ENCODE measurements at places on chromosomes 3 and 15.

DNA sequence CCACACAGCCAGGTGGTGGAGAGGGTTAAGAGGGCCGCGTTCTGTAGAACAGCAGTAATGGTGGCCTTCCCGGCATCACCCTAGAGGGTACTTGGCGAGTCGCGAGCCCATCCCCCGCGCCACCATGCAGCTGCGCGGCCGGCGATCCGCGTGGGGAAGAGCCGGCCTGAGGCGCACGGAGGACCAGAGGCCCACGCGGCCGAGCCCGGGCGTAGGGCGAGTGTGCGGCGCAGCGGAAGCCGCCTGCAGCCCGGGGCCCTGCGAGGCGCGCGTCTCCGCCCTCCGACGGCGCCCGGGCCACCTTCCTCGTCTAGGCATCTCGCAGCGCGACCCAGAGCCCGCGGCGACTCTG is 423 bp downstream of the TKT start:
- DNase-seq, result peak; percentile 21

DNA sequence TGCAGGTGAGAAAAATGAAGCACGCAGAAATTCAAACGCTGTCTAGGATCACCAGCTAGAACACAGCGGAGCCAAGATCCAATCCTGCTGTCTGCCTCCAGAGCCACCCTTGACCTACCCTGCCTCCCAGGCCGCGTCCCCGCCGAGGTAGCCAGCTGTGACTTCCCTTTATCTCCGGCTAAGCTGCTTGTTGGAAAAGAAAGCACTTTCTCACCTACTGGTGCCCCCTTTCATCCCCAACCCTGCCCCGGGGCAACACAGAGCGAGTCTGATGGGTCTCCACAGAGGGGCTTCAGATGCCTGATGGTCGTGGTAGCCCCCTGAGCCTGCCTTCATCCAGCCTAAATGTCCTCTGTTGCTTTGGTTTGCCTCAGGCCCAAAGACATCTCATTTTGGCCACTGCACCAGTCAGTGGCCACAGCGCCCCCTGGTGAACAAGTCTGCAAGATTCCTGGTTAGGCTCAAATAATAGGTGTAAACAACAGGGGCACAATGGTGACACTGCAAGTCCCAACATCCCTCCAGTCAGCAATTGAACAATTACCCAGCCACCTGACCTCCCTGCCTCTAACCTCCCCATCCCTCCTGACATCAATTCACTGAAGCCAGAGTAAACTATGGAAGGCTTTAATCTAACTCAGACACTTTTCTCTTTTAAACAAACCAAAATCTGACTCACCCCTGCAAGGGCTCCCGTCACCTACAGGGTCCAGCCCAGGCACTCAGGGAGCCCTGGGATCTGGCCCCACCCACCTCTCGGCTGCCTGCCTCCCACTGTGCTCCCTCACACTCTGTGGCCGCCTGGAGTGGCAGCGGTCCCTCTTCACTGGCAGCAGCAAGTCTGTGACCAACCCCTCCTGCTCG is 27.3 kb upstream of the BCL2L10 start:
- peak; percentile 14 for DNase-seq

DNA sequence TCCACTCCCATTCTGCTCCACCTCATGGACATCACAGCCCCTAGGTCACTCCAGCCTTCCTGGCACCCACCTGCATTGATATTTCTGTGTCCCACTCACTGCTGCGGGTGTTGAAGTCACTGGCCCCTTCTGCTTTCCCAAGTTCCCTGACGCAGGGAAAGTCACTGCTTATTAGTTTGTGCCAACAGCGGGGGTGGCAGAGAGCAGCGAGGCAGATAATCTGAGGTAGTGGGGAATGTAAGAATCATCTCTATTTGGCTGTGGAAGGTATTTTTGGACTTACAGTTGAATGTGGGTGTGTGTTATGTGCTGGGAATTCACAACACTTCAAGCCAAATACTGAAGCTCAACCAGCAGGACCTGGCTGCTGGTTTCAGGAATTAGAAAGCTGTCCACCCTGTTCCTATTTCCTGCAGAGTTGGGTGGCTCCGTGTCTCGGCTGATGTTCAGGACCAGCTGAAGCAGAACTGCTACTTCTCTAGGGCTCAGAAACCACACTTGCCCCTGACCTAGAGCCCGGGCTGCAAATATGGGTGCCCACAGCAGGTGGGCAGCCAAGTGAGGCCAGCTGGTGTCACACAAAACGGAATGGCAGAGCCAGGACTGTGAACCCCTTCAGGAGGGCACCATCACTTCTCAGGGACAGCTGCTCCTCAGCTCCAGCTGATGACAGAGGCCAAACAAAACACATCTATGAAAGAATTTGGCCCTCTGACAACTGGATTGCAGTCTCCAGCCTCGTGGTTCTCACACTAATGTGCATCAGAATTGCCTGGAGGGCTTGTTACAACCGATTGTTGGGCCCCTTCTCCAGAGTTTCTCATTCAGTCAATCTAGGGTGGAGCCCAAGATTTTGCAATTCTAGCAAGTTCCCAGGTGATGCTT is 57.7 kb downstream of the SEMA5B start:
- no peak for DNase-seq

GRCh38 chr3:129378949-129379348 is 49.5 kb downstream of the EFCAB12 start:
- no peak for DNase-seq

- DNase-seq, result no peak
Measured at GRCh38 chr15:95446854-95447253, 883.6 kb upstream of the NR2F2 start.

DNA sequence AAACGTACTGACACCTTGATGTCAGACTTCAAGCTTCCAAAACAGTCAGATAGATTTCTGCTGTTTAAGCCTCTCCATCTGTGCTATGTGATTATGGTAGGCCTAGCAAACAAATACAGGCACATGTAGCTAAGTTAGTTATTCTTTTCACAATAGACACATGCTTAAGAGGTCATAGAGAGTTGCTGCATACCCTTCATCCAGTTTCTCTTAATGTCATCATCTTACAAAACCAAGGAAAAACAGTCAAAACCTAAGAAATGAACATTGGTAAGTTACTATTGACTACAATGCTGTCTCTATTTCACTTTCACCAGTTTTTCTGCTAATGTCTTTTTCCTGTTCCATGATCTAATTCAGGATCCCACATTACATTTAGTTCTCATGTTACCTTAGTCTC is 946.8 kb downstream of the TUSC7 start:
- no peak for DNase-seq

- DNase-seq, result no peak
Measured at GRCh38 chr3:130671545-130672312, 74.9 kb downstream of the PIK3R4 start.

GRCh38 chr3:150146991-150147761 is 176.5 kb upstream of the PFN2 start:
- DNase-seq, result no peak

DNA sequence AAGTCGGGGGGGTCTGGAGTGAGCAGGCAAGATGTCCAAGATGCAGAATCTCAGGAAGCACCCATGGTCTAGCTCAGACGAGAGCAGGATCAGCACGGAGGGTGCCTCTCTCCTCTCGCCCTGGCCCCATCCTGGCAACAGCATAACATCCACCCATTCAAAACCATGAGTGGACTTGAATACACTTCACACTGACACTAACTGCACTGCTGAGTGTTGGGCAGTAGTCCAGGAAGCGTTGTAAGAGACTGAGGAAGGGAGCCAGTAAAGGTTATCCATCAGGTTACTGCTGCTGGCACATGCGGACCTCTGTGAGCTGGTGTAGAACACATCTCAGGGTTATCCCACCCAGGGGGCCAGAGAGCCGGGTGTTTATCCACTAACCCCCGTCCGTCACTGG is 131.0 kb upstream of the TOPAZ1 start:
- no peak for DNase-seq

DNA sequence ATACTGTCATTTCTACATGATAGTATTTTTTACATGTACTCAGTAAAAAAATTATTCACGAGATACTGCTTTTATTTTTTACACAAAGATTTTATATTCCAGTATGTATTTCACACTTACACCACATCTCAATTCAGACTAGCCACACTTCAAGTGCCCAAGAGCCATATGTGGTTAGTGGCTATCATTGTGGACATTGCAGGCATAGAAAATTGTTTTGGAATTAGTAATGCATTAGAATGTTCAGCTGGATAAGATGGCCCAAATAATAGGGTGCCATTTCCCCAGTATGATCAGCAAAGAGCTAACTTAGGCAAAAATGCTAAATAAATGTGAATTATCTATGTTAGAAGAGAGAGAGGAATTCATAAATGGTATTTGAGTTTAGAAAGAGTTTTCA is 203.8 kb upstream of the MCTP2 start:
- DNase-seq, result no peak

DNA sequence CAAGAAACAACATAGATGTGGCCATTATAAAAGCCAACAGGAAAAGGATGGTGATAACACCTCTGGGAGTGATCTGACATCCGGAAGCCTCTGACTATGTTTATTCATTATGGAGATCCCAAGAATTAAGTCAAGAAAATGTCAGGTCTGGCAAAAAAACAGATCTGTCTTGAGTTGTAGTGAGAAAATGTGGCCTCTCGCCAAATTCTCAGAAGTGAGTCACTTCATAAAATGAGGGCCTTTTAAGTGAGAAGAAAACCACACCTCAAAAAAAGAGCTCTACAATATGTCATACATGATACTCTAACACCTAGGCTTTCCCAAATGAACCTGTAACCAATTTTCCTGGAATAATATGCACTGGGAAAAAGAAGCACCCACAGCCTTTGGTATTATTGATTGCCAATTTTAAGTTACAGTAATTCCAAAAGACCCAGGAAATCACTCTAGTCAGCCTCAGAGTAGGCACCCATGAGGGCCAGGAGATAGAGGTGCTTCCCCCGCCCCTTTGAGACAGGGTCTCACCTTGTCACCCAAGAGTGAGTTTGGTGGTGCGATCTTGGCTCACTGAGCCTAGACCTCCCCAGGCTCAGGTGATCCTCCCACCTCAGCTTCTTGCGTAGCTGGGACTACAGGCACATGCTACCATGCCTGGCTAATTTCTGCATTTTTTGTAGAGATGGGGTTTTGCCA is 38.0 kb downstream of the CCR3 start:
- no peak for DNase-seq

GRCh38 chr3:150958683-150959082 is 13.8 kb downstream of the CLRN1 start:
- no peak for DNase-seq

DNA sequence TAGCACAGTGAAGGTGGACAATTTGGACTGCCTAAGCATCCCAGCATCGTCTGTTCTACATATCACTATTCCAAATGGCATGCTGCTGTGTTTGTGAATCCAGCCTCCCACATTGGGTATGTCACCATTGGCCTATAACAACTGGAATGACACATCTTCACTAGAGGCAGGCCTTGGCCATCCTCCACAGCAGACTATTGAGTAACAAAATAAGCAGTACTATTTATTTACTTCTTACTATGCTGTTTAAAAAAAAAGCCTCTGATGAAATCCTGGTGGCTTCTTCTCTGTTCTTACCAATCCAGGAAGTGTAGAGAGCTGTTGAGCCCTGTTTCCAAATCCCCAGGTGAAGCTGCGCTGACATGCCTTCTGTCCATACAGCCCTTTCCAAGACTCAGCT is 30.6 kb upstream of the CERS3 start:
- no peak for DNase-seq

GRCh38 chr3:75254685-75255084 is 409.4 kb upstream of the FRG2C start:
- DNase-seq, result no peak

DNA sequence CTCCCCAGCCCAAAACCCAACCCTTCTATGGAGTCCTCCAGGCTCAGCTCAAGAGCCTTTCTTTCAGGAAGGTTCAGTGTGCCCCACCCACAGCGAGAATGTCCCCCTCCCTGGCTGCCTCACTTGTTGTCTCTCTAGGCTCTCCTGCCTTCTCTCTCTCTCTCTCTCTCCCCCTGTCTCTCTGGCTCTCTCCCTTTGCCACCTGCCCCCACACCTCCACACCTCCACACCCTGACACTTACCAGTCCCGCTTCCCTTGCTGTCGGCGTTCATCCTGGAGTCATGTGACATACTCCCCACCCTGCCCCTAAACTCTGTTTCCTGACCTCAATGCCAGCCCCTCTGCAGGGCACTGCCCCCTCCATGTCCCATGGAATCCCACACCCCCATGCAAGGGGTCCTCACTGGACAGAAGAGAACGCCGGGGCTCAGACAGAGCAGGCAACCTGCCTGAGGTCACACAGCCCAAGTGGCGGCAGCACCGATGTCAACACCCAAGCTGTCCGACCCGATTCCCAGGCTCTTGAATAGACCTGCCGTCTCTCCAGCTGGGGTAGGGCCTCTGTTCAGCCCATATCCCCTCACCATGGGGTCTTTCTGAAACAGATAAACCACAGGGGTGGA is 28.5 kb upstream of the SLC6A6 start:
- DNase-seq, result no peak

GRCh38 chr15:69604072-69604411 is 151.4 kb downstream of the RPLP1 start:
- no peak for DNase-seq

DNA sequence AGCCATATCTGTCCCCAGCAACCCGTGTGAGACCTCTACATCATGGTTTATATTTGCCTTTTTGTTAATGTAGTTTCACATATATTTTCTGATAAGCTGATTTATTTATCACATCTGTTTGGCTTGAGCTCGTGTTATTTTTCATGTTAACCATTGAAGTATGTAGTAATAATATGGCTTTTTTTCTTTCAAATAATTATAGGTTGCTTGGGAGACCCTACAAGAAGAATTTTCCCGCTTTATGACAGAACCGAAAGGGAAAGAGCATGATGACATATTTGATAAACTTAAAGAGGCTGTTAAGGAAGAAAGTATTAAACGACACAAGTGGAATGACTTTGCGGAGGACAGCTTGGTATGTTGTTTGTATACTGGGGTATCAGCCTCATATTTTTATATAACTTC is 63.9 kb downstream of the OPA1 start:
- DNase-seq, result no peak

DNA sequence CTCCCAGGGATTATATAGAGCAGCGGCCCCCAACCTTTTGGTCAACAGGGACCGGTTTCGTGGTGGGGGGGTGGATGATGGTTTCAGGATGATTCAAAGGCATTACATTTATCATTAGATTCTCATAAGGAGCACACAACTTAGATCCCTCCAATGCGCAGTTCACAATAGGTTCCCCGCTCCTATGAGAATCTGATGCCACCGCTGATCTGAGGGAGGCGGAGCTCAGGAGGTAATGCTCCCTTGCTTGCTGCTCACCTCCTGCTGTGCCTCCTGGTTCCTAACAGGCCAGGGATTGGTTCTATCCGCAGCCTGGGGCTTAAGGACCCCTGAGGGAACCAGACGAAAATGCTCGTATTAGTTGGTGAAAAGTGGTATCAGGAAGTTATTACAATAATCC is 1.3 kb upstream of the HACD2 start:
- DNase-seq, result no peak

Measured in stimulated activated CD4-positive, alpha-beta T cell treated with anti-CD3 and anti-CD28 coated beads, Interleukin-1b, Interleukin-23, amount 100 ng/mL, for 1 hour (primary cell).